ENCODE measurements at places on chromosomes 11 and 22. TPM values are rescaled to one million over a fixed set of nuclear protein-coding genes. Genes with fewer than 3 reads are reported as not detected.

DNA sequence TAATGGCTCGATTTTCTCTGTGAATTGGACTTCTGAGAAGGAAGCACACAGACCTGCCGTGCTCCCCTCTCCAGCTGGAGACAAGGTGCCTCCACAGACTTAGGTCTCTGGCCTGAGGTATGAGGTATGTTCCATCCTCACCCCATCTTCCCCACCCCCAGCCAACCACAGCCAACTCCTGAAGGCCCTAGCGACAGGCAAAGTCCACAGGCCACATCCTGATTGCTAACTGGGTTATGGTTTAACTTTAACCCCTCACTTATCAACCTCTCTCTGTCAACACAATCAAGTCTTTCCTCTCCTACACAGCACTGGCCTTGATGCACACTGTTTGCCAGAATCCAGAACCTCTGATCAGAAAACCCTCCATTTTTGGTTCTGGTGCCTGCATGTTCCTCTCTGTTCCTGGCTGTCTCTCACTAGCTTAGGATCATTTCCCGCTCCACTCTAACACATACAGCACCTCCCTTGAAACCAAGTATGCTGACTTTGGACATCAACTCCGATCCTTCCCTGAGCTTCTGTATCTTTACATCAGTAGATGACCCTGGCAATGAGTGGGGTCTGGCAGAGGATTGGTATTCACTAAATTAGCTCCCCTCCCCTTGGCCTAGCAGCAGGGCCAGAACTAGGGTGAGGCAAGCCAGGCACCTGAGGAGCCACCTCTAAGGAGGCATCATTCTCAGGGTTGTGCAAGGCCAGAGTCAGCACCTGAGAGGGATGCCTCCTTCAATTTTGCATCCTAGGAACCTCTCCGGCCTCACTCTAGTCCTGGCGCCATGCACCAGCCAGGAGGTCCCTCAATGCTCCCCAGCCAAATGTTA lies 22.0 kb downstream of the JAML start:
- no peaks in the 10 kb centered on the region for H3K36me3 ChIP-seq
- no peaks in the 10 kb centered on the region for H3K27me3 ChIP-seq
- no peaks in the 10 kb centered on the region for H3K4me1 ChIP-seq
- DNase-seq = peak; percentile 6
- H3K4me3 ChIP-seq = no peak overlapping the region

GRCh38 chr22:44648085-44648820 lies 53.8 kb upstream of the PRR5 start:
- no peak overlapping the region for H3K4me3 ChIP-seq
- no peaks in the 10 kb centered on the region for H3K27me3 ChIP-seq
- no peak overlapping the region for H3K27ac ChIP-seq
- no peaks in the 10 kb centered on the region for H3K4me1 ChIP-seq
- no peaks in the 10 kb centered on the region for H3K36me3 ChIP-seq
- no peak for DNase-seq

- H3K4me1 ChIP-seq = peaks cover 15% of the 10 kb centered on the region
- H3K27ac ChIP-seq = no peak overlapping the region
- H3K27me3 ChIP-seq = no peaks in the 10 kb centered on the region
- no peaks in the 10 kb centered on the region for H3K36me3 ChIP-seq
- H3K4me3 ChIP-seq = no peak overlapping the region
Observed at GRCh38 chr11:10679644-10680043, 13.9 kb downstream of the IRAG1 start.

The RELA gene
- 40.3 TPM for total RNA-seq

The TMEM121B gene
- total RNA-seq = 0.10 TPM
